HFFc6 (cell line): ENCODE measurements at places on chromosomes 7 and 10.

DNA sequence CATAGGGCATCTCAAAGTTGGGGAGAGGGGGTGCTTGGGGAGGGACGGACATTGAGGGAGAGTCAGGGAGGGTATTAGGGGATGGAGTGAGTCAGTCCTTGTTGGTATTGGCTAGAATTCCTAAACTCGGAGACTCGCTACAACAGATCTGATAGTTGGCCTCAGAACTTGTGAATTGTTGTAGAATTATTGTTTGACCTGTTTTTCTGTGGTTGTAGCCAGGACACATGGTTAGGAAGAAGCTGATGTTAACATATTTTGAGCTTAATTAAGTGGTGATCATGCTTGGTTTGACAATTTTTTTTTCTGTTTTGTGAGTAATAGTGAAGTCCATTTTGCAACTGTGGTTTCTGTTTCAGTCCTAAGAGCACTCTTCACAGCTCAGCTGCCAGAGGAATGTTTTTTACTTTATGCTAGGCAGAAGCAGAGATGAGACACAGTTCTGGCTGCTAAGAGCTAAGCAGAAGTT is 1190.3 kb upstream of the C7orf33 start:
- peak overlapping the region; percentile 66; the same call in 1 of the 2 replicates for H3K4me3 ChIP-seq
- DNase-seq, result no peak

- H3K36me3 ChIP-seq, result peaks cover 8% of the 10 kb centered on the region; the same call in 1 of the 2 replicates
- H3K27ac ChIP-seq, result no peak overlapping the region
- DNase-seq, result no peak
- no peak overlapping the region for H3K4me3 ChIP-seq
- H3K27me3 ChIP-seq, result peaks cover 2% of the 10 kb centered on the region; the same call in 1 of the 2 replicates
Observed at GRCh38 chr7:573933-574381, 54.3 kb upstream of the PDGFA start.

DNA sequence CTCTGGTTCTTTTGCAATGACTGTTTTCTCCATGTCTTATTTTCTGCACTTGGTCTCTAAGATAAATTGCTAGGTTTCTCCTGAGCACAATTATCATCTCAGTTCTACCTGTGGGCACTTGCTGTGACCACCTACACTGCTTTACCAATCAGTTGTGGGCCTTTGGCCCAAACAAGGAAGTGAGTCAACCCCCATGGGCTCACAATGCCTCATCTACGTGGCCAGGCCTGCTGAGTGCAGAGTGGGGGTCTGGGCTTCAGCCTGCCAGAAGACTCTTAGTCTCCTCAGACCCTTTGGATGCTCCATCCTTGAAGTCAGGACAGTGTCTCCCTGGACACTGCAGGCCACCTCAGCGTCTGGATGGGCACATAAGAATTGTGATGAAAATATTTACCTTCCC is 20.3 kb downstream of the SCART1 start:
- no peak overlapping the region for H3K27ac ChIP-seq
- no peak overlapping the region for H3K4me3 ChIP-seq
- no peaks in the 10 kb centered on the region; the same call in none of the 2 replicates for H3K27me3 ChIP-seq

- peak overlapping the region; percentile 99 for H3K27ac ChIP-seq
- no peak for DNase-seq
- peaks cover 18% of the 10 kb centered on the region for H3K36me3 ChIP-seq
Observed at GRCh38 chr10:51699145-51699474, 285 bp downstream of the CSTF2T start.

DNA sequence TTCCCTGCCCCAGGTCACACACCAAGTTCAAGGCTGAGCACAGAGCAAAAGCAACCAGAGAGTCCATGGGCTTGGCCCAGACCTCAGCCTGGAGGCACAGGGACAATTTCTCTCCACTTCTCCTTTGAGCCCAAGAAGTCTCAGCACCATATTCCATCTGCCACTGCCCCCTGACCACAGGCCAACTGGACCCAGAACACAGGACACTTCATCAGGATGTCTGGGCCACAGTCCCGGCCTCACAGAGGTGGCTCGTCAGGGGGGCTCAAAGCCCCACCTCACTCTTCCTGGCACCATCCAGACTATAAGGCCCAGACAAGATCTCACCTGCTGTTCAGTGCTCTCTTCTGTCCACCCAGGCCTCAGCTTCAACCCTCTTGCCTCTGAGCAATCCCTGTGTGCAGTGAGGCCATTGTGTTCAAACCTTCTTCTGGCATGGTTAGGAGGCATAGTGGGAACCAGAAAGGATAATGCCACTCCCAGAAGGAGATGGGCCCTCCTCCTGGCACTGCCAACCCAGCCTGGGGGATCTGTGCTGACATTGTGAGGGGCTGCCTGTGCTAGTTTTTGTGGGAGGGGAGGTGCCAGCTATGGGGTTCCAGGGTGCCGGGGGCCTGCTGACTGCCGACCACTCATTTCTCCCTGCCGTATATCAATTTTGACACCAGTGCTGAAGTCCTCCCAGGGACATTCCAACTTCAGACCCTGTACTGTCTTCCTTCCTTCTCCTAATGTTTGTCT is 49.7 kb upstream of the ANTXRL start:
- no peak overlapping the region for H3K27ac ChIP-seq
- DNase-seq, result no peak
- peaks cover 16% of the 10 kb centered on the region for H3K4me1 ChIP-seq
- H3K4me3 ChIP-seq, result no peak overlapping the region
- peaks cover 14% of the 10 kb centered on the region for H3K27me3 ChIP-seq
- peaks cover 2% of the 10 kb centered on the region; the same call in 1 of the 2 replicates for H3K36me3 ChIP-seq

- peak overlapping the region; percentile 76 for H3K4me3 ChIP-seq
- H3K4me1 ChIP-seq, result peaks cover 35% of the 10 kb centered on the region
- H3K27me3 ChIP-seq, result no peaks in the 10 kb centered on the region
- H3K36me3 ChIP-seq, result no peaks in the 10 kb centered on the region
- DNase-seq, result peak; percentile 53
Observed at GRCh38 chr10:89032141-89032891, 41.7 kb downstream of the FAS start.

- no peak for DNase-seq
- no peaks in the 10 kb centered on the region; the same call in 1 of the 2 replicates for H3K36me3 ChIP-seq
- H3K4me1 ChIP-seq, result peaks cover 14% of the 10 kb centered on the region; the same call in 1 of the 2 replicates
- H3K27me3 ChIP-seq, result peaks cover 4% of the 10 kb centered on the region
- H3K27ac ChIP-seq, result no peak overlapping the region
- H3K4me3 ChIP-seq, result no peak overlapping the region
Observed at GRCh38 chr10:124040451-124041188, 52.8 kb downstream of the CHST15 start.

DNA sequence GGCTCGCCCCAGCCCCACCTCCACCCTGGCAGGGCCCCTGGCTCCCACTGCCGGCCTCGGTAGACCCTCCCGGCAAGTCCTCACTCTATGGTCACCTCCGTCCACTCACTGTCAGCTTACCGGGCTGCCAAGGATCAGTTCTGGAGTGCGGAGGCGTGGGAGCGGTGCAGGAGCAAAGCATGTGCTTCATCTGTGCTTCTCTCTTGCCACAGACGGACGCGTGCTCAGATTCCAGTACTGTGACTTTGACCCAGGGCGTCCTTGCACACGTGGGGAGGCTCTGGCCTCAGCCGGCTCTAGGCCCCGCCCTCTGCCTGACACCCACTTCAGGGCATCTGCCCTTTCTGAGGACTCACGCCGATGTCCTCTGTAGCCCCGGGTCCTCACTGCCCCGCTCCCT is 547.5 kb upstream of the FOXK1 start:
- DNase-seq, result no peak
- no peaks in the 10 kb centered on the region for H3K4me1 ChIP-seq
- H3K36me3 ChIP-seq, result peaks cover 15% of the 10 kb centered on the region; the same call in 1 of the 2 replicates
- no peaks in the 10 kb centered on the region; the same call in 1 of the 2 replicates for H3K27me3 ChIP-seq
- no peak overlapping the region for H3K4me3 ChIP-seq

DNA sequence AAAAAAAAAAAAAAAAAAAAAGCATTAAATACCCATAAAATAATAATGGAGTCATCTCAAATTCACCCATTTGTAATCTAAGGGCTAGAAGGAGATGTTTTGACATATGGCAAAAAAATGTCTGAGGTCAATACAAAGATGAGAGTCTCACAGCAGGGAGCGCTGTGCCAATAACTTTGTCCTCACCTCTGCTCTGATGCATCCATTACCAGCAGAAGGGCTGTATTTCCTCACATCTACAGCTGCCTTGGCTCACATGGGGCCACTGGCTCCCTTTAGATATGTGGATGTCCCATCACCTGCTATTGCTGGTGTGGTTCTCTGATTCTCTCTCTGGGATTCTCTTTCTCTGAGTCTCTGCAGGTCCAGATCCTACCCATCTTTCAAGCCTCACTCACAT is 90.3 kb upstream of the FAM133B start:
- H3K27me3 ChIP-seq, result peaks cover 2% of the 10 kb centered on the region
- DNase-seq, result no peak
- no peak overlapping the region for H3K4me3 ChIP-seq

- no peaks in the 10 kb centered on the region for H3K36me3 ChIP-seq
- no peak for DNase-seq
- H3K27me3 ChIP-seq, result peaks cover 15% of the 10 kb centered on the region
- H3K4me3 ChIP-seq, result no peak overlapping the region
Observed at GRCh38 chr10:91024541-91024940, 103.7 kb upstream of the ANKRD1 start.

- H3K36me3 ChIP-seq, result no peaks in the 10 kb centered on the region
- H3K27me3 ChIP-seq, result peaks cover 3% of the 10 kb centered on the region
- DNase-seq, result no peak
- H3K27ac ChIP-seq, result no peak overlapping the region
Observed at GRCh38 chr10:123673198-123673597, 7.0 kb downstream of the GPR26 start.

DNA sequence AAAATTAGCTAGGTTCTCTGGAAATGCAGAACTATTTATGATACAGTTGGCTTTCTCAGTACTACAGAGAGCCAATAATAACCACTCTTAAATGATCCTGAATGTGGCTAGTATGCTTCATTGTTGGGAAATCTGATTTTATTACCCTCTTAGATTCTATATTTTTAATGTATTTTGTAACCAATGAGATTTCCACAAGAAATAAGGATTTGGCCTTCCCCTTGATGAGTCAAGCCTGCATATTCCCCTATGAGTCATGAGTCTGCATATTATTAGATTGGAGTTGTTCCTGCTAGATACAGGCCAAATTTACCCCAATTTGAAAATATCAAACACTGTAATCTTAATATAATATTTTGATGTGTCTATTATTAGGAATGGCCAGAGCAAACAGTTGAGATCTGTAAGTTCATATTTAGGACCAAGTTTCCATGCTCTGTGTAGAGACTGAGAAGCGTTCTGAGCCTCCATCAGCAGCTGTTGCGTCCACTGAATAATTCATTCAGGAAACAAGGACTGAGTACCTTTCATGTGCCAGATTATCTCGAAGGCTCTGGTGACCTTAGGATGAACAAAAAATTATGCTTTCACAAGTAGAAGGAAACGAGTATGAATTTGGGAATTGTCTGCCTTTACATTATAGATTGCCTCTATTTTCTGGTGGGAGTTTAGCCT is 793.4 kb downstream of the NRG3 start:
- no peaks in the 10 kb centered on the region for H3K4me1 ChIP-seq
- no peak for DNase-seq
- no peak overlapping the region for H3K4me3 ChIP-seq
- no peaks in the 10 kb centered on the region for H3K27me3 ChIP-seq
